ENCODE measurements at places on chromosomes 1 and 21.

DNA sequence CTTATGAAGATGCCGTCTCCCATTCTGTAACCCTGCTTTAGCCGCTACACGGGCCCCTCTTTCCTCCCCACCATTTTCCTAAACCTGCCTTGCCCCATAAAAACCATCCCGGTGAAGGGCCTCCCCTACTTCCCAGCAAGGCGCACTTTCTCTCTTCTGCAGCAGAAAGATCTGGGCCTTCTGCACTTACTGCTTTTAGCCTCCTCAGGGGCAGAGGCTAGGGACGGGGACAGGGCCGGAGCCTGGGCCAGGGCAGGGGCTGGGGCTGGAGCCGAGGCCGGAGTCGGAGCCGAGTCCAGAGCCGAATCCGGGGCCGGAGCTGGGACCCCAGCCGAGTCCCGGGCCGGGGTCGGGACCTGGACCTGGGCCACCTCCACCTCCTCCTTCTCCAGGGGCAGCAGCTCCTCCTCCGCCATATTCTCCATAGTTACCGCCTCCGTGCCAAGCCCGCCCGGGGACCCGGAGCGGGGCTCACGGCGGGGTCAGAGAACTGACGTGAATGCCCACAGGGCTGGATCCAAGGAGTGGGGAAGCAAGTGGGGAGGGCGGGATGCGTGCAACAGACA, 382 bp downstream of the TRMT1L start:
- DNase-seq = no peak

GRCh38 chr1:246773213-246773641, 49.0 kb downstream of the SCCPDH start:
- no peak for DNase-seq

- DNase-seq = no peak
Measured at GRCh38 chr1:167291539-167292185, 71.0 kb downstream of the POU2F1 start.

DNA sequence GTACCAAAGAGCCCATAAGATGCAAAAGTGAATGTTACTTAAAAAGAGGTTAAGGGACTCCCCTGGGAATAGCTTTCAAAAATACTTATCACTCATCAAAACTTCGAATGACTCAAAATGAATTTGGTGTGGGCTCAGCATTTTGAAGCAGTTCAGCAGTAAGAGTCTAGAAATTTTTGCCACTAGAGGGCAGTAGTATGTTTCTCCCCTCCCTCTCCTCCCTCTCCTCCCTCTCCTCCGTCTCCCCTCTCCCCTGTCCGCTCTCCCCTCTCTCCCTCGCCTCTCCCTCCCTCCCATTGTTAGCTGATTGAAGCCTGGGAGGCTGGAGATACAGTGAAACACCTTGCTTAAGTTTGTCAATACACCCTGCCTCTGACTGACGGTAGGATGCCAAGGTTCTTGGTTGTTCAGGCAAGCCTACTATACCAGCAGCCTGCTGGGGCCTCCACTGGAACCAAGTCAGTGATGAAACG, 70.8 kb upstream of the TENT5C start:
- peak; percentile 21 for DNase-seq

DNA sequence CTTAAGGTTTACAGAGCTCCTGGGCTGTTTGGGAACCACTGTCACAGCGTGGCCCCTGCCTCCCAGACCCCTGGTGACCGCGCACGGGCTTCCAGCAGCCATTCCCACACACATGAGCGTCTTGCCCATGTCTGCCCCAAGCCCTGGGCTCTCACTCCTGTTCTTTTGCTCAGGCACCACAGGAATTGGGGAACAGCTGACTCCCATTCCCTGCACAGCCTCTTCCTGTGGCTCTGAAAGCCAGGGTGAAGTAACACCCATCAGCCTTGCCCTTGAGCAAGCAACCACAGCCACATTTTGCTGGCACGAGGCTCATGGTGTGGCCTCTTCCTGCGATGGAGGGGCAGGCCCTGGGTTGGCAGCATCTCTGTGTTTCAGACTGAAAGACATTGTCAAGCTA, 14.3 kb upstream of the GPR157 start:
- no peak for DNase-seq

DNA sequence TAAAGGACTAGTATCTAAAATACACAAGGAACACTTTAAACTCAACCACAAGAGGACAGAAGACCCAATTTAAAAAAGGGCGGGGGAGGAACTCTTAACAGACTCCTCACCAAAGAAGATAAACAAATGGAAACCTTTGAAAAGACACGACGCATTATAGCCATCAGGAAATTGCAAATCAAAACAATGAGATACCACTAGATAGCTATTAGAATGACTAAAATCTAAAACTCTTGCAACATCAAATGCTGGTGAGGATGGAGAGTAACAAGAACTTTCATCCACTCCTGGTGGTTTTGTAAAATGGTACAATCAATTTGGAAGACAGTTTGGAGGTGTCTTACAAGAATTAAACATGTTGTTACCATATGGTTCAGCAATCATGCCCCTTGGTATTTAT, 708.2 kb downstream of the BRINP3 start:
- DNase-seq = no peak

Data from urinary bladder (tissue), 4 donors.